Kidney tubule cell (primary cell): ENCODE measurements at places on chromosomes 2 and 18.

DNA sequence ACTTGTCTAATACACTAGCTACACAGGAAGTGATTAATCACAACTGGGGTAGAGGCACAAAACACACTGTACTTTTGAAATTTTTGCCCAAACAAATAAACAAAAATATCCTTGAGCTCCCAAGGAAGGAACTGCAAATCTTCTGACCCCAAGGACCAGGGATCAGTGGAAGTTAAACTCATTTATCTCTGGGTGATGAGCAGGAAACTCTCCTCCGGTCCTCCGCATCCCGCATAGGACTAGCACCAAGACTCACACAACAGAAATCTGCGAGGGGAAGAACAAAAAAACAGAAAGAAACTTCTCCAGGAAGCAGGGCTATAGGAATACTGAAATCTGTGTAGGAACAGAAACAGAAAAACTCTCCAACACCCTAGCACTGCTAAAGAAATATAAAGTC, 650.3 kb downstream of the DCDC2C start:
- no peak for DNase-seq

- peak; percentile 69 for DNase-seq
Observed at GRCh38 chr2:99489063-99489760, 605 bp downstream of the REV1 start.

GRCh38 chr2:2875831-2876230, 501.8 kb downstream of the EIPR1 start:
- DNase-seq = no peak

DNA sequence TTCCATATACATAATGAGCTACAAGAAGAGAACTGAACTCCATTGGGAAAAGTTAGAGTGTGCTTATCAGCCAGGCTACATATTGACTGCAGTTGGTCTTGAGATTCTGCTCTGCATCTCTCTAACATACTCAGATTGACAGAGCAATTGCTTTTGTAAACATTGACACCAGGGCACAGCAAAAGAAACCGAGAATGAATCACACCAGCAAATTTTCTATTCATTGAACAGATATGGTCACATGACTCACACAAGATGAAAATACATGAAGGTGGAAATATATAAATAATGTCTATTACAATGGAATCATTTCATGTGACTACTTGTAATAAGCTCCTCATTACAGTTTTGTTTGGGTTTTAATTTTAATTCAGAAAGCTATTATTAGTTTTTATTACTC, 691.9 kb upstream of the TMEFF2 start:
- peak; percentile 14 for DNase-seq

DNA sequence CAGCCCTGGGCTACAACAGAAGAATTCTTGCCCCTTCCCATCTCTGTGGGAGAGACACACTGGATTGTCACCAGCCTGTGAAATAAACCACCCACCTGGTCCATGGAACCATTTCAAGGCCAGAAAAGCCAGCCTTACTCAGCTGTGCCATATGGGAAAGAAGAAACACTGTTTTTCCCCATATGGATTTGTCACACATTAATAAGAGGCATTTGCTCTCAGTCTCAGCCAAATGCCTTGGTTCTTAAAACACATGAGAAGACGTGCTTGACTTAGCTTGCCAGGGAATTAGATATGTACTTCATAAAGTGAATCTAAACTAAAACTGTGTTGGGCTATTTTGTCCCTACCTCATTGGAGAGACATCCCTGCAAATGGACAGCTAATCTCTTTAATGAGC, 308.6 kb upstream of the TNP1 start:
- no peak for DNase-seq

GRCh38 chr2:148451046-148451445, 193.5 kb upstream of the EPC2 start:
- DNase-seq = no peak

DNA sequence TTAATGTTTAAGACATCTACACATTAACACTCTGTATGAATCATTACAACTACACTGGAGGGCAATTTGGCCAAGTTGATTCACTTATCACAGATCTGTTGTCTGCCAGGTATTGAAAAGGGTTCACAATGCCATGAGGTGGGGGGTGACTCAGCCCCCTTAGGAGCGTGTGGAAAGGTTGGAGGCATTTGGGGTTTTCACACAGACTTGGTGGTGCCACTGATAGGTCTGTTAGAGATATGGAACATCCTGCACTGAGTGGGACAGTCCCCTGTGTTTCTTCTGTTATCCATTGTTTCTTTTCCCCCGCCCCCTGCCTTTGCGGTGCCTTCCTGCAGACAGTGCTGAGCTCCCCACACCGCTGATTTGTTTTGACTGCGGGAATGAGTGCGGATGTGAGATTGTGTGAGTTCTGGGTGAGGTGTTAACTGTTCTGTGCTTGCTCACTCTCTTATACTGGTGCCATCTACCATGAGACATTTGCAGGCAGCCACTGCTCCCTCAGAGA, 9.3 kb upstream of the TSN start:
- peak; percentile 96 for DNase-seq

- peak; percentile 62 for DNase-seq
Observed at GRCh38 chr2:41933585-41934320, 114.1 kb upstream of the PKDCC start.

DNA sequence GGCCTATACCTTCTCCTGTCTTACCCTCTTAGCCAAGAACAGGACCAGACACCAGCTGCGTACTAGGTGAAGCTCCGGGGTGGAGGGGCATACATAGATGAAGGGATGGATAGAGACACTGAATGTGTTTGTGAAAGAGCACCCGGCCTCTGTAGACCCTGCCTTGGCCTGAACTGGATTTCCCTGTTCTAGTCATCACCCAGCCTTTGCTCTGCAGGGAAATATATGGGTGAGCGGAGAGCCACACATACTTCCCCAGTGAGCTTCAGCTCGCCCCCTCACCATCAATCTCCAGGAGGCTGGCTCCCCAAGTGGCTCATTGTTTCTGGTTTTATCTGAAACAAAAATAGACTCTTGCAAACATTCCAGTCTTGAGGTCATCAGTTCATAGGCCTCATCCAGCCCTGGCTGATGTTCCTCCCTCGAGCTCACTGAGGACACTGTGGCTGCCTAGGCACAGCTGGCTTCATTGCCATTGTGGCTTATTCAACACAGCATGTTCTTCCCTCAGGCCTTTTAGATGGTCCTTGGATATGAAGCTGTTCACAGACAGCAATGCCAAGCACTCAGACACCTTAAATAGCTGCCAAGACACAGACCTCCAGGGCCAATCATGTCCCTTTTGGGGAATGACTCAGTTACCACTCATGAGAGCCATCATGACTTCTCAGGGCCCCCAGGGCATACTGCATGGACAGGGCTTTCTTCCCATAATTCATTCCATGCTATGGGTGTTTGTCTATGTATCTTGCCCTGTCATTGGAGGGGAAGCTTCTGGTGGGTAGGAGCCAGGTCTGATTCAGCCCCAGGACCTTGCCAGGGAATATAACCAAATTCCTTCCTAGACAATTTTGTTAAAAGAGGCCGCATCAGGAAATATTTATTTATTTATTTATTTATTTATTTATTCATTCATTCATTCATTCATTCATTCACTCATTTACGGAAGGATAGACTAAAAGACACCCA, 82.4 kb downstream of the TTC32 start:
- DNase-seq = peak; percentile 90

- DNase-seq = peak; percentile 28
Observed at GRCh38 chr2:232146294-232146693, 184.8 kb downstream of the DIS3L2 start.

GRCh38 chr18:65093346-65093745, 657.5 kb upstream of the CDH7 start:
- no peak for DNase-seq

- DNase-seq = no peak
Observed at GRCh38 chr2:174914853-174915760, 90.1 kb downstream of the CHN1 start.

DNA sequence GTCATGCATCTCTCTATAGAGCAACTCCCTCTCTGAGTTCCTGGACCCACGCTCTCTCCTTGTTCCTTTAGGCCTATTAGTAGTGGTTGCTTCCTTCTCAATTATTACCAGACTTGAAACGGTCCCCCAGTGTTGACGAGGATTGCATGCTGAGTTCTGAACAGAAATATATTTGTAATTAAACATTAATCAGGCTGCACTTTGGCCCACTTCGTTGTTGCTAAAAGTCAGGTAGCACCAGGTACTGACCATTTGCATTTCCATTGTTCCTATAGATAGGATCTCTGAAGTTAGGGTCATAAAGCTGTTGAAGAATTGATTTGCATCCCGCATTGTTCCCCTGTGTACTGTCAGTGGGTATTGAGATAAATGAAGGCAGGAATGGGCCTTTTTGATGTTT, 36.9 kb upstream of the TTR start:
- no peak for DNase-seq

GRCh38 chr2:203149194-203149593, 89.6 kb upstream of the CYP20A1 start:
- no peak for DNase-seq

DNA sequence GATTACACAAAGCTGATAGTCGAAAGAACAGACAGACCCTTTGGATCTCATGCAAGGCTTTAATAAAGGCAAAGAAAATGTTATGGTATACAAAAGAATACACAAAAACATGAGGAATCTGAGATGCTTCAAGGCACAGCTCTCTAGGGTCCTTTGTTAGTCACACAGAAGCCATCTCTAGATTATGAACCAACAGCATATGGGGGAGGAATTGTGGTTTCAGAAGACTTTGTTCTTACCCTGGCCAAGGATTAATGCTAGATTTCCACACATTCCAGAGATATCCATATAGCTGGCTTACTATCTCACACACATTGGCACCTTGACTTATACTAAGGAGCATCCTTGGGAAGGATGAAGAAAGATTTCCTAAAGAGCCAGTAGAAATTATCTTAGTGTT, 206.1 kb downstream of the GULP1 start:
- DNase-seq = no peak

- DNase-seq = no peak
Observed at GRCh38 chr2:85983766-85984165, 95.0 kb upstream of the ST3GAL5 start.

- DNase-seq = no peak
Observed at GRCh38 chr18:25370391-25370790, 18.4 kb upstream of the ZNF521 start.

DNA sequence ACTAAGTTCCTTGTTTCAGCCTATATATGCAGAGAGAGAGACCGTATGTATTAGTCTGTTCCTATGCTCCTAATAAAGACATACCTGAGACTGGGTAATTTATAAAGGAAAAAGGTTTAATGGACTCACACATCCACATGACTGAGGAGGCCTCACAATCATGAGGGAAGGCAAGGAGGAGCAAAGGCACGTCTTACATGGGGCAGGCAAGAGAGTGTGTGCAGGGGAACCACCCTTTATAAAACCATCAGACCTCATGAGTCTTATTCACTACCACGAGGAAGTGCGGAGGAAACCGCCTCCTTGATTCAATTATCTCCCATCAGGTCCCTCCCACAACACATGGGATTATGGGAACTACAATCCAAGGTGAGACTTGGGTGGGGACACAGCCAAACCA, 73.8 kb downstream of the TMEM18 start:
- no peak for DNase-seq

DNA sequence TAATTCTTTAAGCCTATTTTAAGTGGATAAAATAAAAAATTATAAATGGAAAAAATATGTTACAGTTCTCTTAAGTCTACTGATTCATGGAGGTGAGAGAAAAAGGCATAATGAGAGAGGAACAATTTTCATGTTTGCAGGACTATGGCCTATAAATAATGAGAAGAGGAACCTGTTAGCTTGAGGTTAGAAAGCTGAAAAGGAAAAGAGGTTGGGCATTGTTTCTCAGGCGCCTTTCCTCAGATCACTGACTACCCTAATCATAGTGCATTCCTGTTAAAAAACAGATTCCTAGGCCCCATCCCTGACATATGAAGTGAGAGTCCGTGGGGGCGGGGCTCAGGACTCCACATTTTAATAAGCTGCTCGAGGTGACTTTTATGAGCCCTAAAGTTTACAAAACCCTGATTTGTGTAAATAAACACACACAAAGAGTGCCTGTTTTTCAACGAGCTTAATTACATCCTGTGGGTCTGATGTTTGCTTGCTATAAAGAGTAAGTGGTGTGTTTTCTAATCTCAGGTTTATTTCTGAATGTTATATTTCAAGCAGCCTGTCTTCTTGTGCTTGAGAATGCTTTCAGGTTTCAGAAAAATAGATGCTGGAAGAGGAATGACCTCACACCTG, 335.5 kb downstream of the CLIP4 start:
- DNase-seq = no peak

- no peak for DNase-seq
Observed at GRCh38 chr2:173872714-173873113, 92.5 kb downstream of the SP3 start.

DNA sequence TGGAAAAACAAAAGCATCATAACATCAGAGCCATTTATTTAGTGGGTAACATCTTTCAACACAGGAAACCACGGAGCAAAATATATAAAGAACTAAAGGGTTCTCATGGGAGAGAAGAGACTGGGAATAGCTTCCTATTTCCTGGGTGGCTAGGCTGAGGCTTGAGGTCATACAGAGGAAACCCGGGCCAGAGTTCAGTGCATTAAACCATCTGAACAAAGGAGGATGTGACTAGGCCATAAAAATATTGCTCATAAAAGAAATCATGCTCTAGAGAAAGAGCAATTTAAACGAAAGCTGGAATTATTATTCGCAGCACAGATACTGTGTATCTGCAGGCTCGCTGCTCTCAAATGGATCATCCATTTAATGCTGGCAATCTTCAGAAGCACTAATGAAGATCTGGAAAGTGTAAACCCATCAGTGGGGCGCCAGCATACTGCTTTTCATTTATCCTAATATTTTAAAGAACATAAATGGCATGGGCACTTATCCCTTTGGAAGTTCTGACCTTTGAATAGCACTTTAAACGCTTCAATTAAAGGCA, 83.3 kb downstream of the GALNT14 start:
- DNase-seq = no peak

- no peak for DNase-seq
Observed at GRCh38 chr2:32118055-32118454, 47.6 kb upstream of the SLC30A6 start.

GRCh38 chr2:19902216-19902740, 495 bp upstream of the TTC32 start:
- no peak for DNase-seq

DNA sequence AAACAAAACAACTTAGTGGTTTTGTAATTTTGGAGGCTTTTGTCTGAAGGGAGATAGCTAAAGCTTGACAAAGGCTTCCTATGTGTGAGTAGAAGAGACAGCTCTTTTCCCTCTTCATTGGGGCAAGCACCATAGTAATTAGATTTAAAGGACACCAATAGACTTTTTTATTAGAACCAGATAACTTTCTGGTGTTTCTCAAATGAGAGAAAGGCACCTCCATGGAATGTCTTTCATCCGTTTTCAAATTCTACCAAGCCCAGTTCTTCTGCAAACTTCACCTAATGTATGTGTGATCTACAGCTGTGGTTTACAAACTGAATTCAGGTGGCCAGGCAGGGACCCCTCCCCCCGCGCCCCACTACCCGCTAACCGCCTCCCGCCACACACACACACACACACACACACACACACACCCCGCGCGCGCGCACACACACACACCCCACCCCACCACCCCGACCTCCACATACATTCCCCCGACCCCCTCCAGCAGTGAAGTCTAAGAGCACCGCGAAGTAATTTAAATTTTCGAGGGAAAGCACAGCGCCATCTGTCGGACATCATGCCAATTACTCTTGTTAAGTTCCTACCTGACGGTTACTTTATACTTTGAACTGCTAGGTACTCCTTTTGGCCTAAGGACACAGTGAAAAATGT, 31.6 kb upstream of the PPP1R1C start:
- DNase-seq = peak; percentile 76
